SW480 (cell line): ENCODE measurements at places on chromosomes 2 and 18.
A peak's percentile ranks its signal among the peaks of the same experiment; 100 is the strongest.

GRCh38 chr2:199558156-199558555 is 100.4 kb upstream of the SATB2 start:
- DNase-seq, result no peak

- no peak for DNase-seq
These were observed 260.8 kb downstream of the SH3BP4 start for GRCh38 chr2:235212501-235213158.

- peak; percentile 39 for DNase-seq
These were observed 137.7 kb downstream of the THNSL2 start for GRCh38 chr2:88307817-88308216.

DNA sequence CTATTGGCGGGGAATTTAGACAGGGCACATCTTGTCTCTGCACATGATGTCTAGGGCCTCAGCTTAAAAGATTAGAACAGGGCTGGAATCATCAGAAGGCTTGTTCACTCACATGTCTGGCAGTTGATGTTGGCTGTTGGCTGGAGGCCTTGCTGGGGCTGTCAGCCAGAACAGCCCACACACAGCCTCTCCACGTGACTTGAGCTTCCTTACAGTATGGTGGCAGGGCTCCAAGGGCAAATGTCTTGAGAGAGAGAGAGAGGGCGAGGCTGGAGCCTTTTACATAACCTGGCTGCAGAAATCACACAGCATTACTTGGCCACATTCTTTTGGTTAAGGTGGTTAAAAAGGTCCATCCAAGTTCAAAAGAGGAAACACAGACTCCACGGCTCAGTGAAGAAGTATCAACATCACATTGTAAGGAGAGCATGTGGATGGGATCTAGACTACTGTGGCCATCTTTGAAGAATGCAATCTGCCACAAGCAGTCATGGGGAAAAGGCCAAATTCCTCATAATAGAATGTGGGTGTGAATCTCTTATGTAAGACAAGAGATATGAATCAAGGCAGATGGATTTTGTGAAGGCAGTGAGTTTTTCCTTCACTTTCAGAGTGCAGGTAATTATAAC is 30.4 kb downstream of the SRSF7 start:
- peak; percentile 78 for DNase-seq

DNA sequence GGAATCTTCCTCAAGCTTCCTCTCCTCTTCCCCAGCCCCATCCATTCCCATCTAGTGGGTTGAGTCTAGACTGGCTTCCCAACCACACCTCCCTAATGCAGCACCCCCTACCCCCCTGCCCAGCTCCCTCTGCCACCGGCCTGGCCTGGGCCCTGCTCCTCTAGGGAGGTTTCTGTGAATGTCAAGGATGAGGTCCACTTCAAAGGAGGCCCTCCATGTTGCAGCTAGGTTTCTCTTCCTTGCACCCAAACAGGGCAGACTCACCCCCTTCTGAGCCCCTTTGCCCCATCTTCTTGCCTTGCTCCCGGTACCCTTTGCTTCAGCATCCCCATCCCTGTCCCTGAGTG is 18.3 kb downstream of the EMX1 start:
- DNase-seq, result no peak

DNA sequence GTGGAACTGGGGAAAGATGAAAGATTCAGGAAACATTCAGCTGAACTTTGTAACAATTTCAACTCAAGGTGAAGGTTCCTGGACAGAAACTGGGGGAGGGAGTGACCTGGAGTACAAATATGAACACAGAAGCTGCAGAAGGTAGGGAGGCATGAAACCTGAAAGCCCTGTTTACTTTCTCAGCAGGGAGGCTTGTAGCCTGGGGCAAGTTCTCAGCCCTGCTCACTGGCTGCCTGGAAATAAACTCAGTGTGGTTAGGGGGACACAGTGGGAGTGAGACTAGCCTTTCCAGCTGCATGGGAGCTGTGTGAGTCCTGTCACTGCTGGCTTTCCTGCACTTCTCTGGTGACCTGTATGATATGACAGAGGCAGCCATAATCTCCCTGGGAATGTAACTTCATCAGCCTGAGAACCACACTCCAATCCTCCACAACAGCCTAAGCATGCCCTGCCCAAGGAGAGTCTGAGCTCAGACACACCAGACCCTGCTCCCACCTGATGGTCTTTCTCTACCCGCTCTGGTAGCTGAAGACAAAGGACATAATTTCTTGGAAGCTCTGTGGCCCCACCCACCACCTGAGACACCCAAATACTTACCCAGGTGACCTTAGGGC is 77.0 kb downstream of the ZSWIM2 start:
- no peak for DNase-seq

GRCh38 chr2:233964581-233964980 is 47.4 kb downstream of the TRPM8 start:
- DNase-seq, result peak; percentile 37

DNA sequence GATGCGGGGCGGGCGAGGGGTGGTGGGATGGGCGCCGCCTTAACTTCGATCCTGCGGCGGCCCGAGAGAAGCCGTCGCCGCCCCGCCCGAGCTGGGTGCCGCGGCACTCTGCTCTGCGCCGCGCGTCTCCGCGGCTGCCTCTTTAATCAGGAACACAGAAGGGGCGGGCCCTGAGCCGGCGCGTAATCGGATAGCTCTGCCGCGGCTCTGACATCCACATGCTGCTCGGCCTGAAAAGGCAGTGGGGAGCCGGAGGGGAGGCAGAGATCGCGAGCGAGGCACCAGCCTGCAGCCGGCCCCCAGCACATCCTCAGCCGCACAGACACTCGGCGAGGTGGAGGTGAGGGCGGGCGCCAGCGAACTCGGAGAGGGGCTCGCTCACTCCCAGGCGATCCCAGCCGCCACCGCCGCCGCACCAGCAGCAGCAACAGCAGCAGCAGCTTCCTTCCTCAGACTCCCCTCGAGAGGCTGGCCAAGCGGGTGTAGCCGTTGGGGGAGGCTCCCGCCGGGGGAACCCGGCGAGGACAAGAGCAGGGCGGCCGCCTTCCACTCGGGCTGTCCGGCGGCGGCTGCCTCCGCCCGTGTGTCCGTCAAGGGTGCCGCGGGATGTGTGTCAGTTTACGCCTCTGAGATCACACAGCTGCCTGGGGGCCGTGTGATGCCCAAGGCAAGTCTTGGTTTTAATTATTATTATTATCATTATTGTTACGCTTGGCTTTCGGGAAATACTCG is at the start of gene NRP2:
Gene NRP2 (plus strand): TSS at position 263 of the 732 bp plus-strand sequence. CDS start 790 bp downstream, outside the sequence.
- DNase-seq, result peak; percentile 88

DNA sequence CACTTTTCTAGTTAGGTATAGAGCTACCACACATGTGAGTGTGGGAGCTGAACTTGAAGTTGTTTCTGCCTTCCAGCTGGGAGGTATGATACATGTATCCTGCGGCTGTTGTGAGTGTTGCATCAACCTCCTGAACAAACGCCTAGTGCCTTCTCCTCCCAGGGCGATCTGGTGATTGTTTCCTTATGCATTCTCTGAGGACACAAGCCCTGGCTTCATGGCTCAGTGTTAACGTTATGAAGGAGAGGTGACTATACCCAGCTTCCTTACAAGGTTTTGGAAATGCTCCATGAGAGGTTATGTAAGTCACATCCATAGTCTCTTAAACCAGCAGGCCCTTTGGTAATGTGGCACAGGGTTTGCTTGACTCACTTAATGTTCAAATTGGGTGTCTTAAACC is 64.9 kb downstream of the SPRED2 start:
- peak; percentile 45 for DNase-seq

GRCh38 chr2:105828558-105828957 is 83.8 kb downstream of the NCK2 start:
- DNase-seq, result no peak

DNA sequence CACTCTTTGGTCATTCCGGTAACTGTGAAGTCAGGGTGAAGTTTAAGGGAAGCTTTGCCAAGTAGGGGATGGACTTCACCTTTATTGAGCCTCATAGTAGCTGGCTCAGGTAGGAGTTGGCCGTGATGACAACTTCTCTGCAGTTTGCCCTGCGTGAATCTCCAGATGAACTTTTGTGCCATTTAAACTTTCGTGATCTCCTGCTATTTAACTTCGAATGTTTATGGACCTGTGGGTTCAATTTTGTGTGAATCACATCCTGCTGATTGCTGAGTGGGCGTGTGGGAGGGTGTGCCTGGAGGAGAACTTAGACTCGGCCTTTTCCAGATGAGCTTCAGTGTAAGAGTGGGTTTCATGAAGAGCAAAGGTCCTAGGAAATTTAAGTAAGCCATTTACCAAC is 4.2 kb downstream of the UGT1A1 start:
- peak; percentile 79 for DNase-seq

DNA sequence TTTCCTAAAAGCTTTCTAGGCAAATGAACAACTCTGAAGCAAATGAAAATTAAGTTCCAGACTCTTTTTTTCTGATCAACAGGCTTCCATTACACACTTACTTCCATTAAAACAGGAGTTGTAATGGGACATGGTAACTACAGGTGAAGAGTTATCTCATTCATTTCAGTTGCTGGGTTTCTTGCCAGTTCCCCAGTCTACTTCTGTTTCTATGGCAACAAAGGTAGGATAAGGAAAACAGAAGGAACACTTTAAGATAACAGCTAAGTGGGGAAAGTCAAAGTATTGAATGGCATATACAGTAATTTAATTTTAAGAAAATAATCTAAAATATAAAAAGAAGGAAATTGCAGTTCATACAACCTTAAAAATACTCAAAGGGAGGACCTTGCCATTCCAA is 25.1 kb downstream of the BAZ2B start:
- no peak for DNase-seq

GRCh38 chr2:86002375-86002774 is 103.3 kb downstream of the POLR1A start:
- no peak for DNase-seq

GRCh38 chr2:225289659-225290058 is 109.9 kb upstream of the NYAP2 start:
- no peak for DNase-seq

DNA sequence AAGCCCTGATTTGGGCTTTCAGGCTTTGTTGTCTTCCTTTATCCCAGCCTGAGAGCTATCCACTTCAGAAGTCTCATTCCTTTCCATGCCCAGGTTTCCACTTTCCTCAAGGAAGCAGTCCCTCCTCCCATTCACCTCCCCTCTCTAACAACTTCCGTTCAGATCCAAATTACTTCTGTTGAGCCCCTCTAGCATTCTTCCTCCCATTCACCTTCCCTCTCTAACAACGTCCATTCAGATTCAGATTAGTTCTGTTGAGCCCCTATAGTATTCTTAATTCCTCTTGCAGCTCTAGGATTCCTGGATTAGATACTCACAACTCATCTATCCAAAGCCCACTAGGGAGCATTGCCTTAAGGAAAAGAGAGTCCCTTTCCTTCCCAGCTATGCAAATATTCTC is 216.8 kb downstream of the RAD51AP2 start:
- DNase-seq, result no peak

DNA sequence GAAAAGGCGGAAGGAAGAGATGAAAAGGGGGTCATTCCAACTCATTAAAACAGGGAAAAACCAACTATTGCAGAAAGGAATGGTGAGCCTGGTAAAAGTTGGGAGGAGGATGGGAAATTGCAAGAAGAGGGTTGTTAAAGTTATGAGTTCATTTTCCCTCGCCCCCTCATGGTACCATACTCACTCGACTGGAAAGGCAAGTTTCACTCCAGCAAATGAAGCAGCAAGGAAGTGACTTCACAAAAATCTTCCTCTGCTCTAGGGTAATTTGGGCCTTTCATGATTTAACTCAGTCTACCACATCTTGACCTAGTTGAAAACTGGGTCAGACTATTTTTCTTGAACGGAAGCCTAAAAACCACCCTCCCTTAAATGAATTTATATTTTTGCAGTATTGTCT is 22.8 kb upstream of the DAW1 start:
- no peak for DNase-seq

GRCh38 chr2:69780921-69781320 is 39.0 kb downstream of the ANXA4 start:
- no peak for DNase-seq

DNA sequence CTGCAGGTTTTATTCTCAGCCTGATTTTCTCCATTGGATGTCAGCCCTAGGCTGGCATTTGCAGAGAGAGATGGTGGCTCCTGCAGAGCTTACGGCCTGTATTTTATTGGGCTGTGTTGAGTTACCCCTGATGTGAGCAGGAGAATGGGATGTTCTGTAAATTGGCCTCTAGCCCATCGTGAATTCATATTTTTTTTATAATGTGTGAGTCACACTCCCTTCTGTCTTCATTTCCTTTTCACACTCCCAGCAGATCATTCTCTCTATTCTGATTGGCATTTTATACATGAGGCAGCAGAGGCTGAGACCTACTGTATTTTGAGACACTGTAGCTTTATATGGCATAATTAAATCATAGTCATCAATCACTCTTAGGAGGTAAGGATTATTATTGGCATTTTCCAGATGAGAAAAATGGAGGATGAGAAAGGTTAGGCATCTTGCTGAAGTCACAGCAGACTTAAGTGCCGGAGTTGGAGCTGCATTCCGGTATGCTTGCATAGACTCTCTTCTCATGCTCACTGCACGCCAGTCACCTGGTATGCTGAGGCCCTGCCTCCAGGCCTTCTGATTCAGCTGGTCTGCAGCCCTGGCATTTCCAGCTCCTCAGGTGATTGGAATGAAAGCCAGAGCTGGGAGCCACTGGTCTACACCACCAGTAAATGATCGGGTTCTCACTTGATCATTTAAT is 142.4 kb downstream of the NEDD4L start:
- DNase-seq, result no peak

DNA sequence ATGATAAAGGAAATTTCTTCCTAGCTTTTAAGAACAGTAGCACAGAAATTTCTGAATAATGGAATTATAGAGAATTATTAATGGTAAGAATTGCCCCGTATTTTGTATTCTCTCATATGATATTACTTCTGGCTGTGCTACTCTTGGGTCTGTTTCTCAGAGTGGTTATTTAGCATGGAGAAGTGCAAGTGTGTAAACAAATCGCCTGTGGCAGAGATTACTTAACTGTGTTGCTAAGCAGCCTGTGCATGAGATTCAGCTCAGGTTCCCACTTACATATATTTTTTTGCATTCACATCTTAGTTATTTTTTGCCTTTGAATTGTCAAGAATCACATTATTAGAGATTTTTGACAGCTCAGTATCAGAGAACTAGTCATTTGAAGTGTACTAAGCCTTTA is 80.1 kb upstream of the NFATC1 start:
- no peak for DNase-seq

DNA sequence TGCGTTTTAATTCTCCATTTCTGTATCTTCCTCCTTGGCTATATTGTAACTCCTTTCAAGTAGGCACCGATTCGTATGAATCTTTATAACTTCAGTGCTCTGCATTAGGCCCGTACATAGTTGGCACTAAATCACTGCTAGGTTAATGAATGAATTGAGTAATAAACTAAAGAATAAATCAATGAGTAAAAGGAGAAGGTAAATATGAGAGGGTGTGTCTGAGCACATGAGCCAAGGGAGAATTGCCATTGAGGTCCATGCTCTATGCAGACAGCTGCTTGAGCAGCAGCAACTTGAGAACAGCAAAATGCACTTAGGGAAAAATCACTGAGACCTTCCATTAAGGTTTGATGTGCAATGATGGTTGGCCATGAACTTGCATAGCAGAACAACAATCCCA is 11.2 kb upstream of the TRPM8 start:
- no peak for DNase-seq

- DNase-seq, result no peak
These were observed 126.8 kb downstream of the ATP9B start for GRCh38 chr18:79195716-79196683.

- DNase-seq, result no peak
These were observed 11.2 kb upstream of the GALM start for GRCh38 chr2:38654528-38655381.

GRCh38 chr2:231396058-231396821 is 730 bp downstream of the B3GNT7 start:
- no peak for DNase-seq
